ENCODE measurements at places on chromosomes 2 and 18.

DNA sequence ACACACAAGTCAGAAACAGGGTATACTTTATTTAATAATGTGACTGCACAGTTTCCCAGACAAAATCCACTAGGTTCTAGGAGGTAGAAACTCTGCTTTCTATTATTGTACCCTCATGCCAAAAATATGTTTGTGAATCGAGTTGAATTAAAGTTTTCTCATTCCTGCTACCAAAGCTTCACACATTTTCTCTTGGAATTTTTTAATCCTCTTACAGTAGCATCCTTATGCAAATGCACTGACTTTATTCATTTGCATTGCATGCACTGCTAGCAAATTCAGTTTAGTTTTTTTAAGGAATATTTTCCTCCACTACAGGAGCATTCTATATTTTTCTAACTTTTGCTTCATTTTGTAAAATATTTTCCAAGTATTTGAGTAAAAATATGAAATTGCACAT is 4.8 kb upstream of the SCG2 start:
- no peak for DNase-seq

DNA sequence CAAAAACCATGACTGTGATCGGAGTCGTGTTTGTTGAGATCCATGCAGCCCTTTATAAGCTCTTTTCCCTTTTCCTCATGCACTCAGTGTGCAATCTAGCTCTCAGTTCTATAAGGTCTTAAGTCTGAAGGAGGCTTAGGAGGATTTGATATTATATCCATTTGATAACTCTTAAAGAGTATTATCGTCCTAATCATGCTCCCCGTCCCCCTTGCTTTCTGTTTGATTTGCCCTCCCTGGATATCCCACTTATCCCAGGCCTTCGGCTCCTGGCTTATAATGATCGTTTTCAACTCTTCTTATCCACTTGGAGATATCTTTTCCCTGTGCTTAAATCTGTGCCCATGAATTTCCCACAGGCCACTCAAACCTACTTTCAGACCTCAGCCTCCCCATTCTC is 1917.7 kb upstream of the PIK3C3 start:
- DNase-seq: no peak

DNA sequence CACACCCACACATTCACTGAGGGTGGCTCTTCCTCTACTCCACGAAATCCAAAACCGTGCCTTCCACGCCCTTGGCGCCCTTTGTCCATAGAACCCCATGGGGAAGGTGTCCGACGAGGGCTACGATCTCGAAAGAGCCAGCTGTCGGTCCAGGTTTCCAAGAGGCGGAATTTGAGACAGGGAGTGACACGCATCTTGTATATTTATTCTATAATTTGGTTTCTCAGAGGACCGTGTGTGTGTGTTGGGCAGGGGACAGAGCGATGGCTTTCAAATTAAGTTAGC is 726 bp downstream of the C2orf69 start:
- DNase-seq: no peak

- no peak for DNase-seq
Measured at GRCh38 chr2:232770207-232770606, 6.2 kb downstream of the KCNJ13 start.

Measured in fibroblast of skin of scalp (primary cell).